ENCODE measurements at places on chromosomes 7 and 10.

- DNase-seq, result no peak
Measured at GRCh38 chr7:102404005-102404861, 8.1 kb downstream of the PRKRIP1 start.

DNA sequence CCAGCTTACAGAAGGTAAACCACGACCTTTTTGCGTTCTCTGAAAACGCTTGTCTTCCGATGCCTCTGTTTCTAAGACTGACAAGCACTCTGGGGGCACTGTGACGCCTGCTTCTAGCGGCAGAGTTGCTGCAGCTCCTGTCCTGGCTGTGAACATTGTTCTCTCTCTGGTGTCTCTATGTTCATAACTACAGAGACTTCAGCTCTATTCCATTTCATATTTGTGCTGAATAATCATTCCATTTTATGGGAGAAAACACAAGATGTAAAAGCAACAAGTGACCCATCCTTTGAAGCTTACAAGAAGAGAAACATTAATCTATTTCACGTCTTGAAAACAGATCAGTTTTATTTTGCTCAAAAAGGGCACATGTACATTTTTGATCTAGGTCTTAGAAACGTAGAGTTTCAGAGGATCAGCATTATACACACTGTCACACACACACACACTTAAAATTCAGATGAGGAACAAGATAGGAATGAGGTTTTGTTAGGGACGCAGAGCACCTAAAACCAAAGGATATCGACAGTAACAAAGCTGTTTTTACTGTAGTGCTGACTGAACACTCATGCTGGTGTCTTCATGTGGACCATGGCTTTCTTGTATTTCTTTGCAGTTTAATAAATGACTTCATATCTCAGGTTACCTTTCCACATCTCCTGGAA lies 3.0 kb downstream of the IKZF1 start:
- DNase-seq, result no peak

- no peak for DNase-seq
Measured at GRCh38 chr10:72612203-72612826, 13.6 kb downstream of the MICU1 start.

DNA sequence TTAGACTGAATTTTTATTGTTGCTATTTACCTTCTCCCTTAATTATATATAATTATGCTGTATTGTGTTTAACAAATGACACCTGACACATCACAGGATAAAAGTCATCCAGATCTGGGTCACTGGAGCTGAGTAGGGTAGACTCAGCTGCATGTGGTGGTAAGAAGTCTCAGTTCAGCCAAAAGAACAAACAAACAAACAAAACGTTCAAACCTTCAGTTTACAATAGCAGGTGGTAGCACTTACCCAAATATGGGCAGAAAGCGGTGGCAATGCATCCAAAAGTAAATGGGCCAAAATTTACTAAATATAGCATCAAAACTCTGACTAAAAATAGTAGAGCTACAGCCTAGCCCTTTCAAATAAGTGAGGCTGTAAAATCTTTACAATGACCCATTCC lies 42.2 kb downstream of the ZWINT start:
- no peak for DNase-seq

DNA sequence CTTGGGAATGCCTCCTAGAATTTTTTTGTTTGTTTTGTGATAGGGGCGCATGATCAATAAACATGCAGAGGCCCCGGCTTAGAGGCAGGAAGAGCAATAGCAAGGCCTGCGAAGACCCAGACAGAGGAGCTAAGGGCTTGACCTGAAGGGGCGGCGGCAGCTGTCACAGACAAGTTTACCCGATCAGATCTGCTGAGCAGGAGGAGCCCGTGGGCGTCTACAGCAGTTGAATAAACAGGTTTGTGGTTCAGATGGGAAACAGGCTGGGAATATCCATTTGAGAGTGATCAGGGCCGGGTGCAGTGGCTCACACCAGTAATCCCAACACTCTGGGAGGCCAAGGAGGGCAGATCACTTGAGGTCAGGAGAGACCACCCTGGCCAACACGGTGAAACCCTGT lies 126.0 kb upstream of the CALN1 start:
- DNase-seq, result no peak

- DNase-seq, result no peak
Measured at GRCh38 chr7:37832194-37832593, 16.2 kb upstream of the NME8 start.

GRCh38 chr7:38274927-38275620 lies 1.6 kb upstream of the TARP start:
- no peak for DNase-seq
